ENCODE measurements at places on chromosomes 7 and 10.

- DNase-seq = no peak
Observed at GRCh38 chr7:152512706-152513105, 76.9 kb upstream of the KMT2C start.

GRCh38 chr7:29005829-29006228 is 47.7 kb upstream of the TRIL start:
- DNase-seq = no peak

GRCh38 chr7:92739091-92739490 is 97.3 kb downstream of the CDK6 start:
- no peak for DNase-seq

- no peak for DNase-seq
Observed at GRCh38 chr7:89312551-89312950, 517.0 kb upstream of the TEX47 start.

- no peak for DNase-seq
Observed at GRCh38 chr10:17607603-17608332, 9.4 kb downstream of the HACD1 start.

GRCh38 chr7:121351682-121352081 is 22.9 kb downstream of the WNT16 start:
- no peak for DNase-seq

- peak; percentile 22 for DNase-seq
Observed at GRCh38 chr10:50621968-50622705, 1.6 kb downstream of the SGMS1 start.

GRCh38 chr10:113917636-113918035 is 63.2 kb downstream of the NHLRC2 start:
- no peak for DNase-seq

- DNase-seq = no peak
Observed at GRCh38 chr10:112721080-112721698, 228.9 kb upstream of the TCF7L2 start.

GRCh38 chr7:3892686-3893085 is 591.6 kb downstream of the SDK1 start:
- DNase-seq = no peak

GRCh38 chr7:45146531-45147379 is 10.8 kb upstream of the RAMP3 start:
- DNase-seq = no peak

DNA sequence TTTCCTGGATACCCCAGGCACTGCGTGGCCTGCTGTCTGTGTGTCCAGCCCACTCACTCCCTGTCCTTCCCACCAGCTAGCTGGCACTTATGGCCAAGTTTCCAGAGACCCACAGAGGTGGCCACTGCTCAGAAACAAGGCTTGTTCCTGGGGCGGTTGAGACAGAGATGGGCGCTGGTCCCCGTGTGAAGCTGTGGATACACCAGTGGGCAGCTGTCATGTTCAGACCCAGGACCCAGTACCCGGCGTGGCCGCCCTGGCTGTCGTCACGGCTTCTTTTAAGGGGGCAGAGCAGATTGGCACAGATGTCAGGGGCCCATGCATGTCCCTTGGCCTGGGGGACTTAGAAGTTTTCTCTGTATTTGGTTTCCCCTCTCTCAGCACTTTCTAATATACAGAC is 36.3 kb downstream of the FOXL3 start:
- DNase-seq = no peak

DNA sequence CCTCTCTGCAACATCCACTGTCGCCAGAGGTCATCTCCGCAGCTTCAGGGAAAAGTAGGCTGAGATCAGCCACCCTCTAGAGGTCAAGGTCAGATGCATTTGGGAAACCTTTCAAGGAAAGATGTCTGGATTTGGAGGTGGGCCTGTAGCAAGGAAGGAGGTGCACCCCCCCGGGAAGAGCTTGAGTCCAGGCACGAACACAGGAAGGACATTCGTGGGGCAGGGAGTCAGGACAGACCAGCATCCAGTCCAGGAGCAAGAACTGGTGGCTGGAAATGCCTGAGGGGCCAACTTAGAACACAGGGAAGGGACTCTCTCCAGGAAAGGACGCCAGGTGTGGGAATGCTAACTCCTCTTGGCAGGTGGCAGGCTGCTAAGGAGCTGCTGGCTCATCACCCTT is 614.1 kb upstream of the MGMT start:
- DNase-seq = no peak

- DNase-seq = no peak
Observed at GRCh38 chr10:114492351-114493037, 88.2 kb upstream of the AFAP1L2 start.

DNA sequence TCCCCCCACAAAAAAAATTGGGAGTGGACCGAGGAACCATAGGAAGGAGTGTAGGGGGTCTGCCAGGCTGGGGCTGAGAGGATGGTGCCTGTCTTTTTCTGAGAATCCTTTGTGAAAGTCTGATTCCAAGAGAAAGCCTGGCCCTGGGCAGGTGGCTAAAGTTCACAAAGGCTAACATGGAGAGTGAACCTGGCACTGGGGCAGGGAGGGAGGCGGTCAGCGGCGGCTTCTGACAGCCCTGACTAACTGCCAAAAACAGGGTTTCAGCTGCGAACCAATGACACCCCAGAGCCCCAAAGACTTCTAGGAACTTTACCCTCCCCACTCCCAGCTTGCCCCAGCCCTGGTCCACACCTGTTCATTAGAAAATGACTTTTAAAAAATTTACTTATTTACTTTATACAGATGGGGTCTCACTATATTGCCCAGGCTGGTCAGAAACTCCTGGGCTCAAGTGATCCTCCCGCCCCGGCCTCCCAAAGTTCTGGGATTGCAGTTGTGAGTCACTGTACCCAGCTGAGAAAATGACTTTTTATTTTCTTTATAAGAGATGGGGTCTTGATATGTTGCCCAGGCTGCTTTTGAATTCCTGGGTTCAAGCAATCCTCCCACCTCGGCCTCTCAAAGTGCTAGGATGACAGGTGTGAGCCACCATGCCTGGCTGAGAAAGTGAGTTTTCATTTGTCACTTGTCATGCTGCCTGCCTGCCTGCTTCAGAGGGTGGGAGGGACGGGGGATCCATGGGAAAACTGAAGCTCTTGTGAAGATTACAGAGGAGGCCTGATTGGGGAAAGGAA is 61.0 kb upstream of the DUSP5 start:
- DNase-seq = no peak

DNA sequence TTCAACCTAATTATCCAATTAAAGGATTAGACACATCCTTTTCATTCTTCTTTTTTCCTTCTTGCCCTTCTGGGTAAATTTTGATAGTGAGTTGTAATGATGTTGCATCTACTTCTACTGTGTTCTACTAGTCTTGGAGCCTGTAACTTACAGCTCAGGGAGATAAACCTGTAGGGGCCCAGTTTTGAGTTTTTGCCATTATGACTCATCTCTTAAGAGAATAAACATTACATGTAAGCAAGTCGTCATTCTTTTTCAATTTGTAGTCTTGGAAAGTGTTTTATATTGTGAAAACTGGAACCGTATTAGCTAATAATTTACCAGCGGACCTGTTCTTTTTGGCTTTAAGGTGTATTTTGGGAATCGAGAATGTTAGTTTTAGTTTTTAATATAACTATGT is 89.7 kb upstream of the RPA3 start:
- DNase-seq = no peak

- no peak for DNase-seq
Observed at GRCh38 chr7:18978108-18978495, 139.3 kb downstream of the TWIST1 start.

Measured in stimulated activated CD4-positive, alpha-beta T cell treated with anti-CD3 and anti-CD28 coated beads, Interleukin-15, amount 100 ng/mL, for 1 hour (primary cell).